ENCODE measurements at places on chromosomes 2 and 18.

DNA sequence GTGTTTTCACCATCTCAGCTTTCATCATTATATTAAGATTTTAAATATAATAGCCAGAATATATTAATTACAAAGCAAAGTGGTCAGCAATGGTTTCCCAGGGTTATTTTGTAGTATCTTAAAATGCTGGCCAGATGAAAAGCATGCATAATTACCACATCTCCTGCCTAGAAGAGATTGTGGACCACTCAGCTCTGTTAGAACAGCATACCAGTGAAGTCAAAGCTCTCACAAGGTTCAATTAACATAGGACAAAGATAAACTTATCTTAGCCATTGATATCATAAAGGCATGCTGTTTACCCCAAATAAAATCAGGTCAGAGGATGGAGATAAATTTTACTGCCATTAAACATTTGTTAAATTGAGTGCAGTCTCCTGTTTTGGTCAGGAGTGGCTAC lies 19.3 kb upstream of the PDE1A start:
- DNase-seq, result no peak

DNA sequence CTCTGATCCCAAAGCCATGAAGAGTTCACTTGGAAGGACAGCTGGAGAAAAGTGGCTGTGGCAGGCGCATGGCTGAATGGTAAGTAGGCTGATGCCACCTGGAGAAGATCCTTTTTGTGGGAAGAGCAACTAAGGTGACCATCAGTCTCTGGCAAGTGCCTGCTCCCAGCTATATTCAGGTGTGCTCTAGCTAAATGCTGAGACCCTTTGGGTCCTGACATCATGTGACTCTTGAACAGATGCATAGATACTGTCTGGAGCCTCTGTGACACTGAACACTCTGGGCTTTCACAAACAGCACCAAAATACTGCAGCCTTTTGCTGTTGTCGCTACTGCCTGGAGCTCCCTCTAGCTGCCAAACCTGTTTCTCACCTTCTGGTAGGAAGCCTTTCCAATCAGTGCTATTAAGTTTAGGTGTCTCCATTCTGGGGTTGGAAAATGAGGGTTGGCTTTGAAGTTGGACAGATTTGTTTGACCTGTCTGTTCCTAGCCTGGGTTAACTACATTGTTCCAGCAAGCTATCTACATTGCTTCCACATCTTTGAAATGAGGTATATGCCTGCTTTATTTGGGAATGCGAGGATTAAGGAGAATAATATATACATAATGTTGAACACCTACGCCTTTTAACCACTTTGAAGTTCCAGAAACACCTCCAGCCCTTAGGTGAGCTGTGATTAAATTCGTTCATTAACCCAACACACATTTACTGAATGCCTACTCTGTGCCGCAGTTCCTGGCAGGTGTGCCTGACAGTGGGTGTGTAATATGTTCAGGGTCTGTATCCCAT lies 3.1 kb downstream of the EGR4 start:
- DNase-seq, result no peak

DNA sequence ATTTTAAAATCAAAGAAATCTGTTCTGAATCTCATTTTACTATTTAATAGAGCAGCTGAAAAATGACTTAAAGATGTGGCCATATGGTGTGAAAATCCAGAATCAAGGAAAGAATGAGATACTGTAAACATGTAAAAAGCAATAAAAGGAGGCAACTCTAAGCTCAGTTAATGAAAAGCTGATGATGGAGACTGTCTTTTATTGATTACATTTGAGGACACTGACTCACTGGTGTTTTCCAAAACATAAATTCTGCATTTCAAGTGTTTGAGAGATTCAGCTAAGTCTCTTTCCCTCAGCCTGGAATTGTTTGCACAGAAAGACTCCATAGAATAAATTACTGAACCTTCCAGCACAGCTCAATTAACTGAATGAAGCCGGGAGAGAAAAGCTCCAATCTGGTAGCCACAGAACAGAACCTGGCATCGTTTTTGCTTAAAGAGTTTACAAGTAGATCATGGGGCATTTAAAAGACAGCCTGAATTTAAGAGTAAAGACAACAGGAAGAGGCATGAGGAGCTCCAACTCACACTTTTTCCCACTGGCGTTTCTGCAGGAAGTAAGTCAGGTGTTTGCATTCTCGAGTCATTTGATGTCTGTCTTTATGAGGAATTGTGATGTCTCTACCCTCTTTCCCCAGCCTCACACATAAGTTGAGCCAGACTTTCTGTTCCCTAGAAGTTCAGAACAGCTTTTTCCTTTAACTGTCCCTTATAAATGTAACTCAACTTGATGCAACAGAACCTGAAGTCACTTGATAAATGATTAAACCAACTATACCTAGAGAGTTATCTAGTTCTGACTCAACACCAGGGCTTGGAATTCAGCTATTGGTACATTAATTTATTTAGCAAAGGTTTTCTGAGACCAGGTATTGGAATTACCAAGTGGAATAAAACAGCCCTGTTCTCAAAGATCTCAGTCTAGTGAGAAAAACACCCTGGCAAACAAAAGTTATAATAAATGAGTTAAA lies 53.3 kb downstream of the FTCDNL1 start:
- DNase-seq, result no peak

DNA sequence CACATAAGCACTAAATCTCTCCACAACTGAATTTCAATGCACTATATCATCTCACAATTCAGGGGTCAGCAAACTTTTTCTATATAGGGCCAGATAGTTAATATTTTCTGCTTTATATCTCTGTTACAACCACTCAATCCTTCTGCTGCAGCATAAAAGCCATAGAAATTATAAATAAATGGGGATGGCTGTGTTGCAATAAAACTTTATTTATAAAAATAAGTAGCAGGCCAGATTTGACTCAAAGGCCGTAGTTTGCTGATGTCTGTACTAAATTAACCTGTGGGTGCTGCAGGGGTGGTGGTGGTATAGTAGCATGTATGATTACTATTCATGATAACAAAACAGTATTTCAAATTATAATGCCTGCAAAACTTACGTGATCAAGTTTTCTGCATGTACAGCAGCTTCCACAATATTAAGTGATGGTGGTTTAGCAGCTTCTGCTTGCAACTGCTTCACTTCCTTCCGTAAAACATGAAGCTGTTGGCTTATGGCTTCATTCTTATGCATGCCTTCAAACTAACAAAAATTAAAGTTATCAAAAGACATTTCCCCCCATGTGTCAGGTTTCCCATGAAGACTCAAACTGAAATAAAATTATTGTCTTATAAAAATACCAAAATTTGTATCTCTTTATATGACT lies 64.1 kb downstream of the SIGLEC15 start:
- DNase-seq, result no peak

- peak; percentile 8 for DNase-seq
Observed at GRCh38 chr2:40130251-40130994, 321.5 kb downstream of the SLC8A1 start.

GRCh38 chr2:193141-193671 lies 70.6 kb downstream of the SH3YL1 start:
- peak; percentile 51 for DNase-seq

GRCh38 chr2:20427931-20428526 lies 18.8 kb upstream of the RHOB start:
- no peak for DNase-seq

DNA sequence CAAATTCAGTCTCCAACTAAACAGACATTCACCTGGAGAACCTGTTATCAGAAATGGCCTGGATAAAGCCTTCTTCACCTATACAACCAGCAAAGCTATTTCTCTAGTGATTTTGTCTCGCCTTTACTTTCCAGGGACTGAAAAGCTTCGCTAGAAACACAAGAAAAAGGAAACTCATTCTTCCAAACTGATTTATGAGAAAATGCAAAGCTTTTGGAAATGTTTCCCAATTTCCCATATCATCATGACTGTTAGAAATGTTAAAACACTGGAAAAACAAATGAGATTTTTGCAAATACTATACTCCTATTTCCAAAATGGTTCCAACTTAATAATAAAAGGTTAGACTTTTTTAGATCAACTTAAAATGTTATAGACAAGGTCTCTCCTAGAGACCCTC lies 218.7 kb downstream of the PAX3 start:
- no peak for DNase-seq

- no peak for DNase-seq
Observed at GRCh38 chr2:191946471-191947182, 99.7 kb upstream of the CAVIN2 start.

DNA sequence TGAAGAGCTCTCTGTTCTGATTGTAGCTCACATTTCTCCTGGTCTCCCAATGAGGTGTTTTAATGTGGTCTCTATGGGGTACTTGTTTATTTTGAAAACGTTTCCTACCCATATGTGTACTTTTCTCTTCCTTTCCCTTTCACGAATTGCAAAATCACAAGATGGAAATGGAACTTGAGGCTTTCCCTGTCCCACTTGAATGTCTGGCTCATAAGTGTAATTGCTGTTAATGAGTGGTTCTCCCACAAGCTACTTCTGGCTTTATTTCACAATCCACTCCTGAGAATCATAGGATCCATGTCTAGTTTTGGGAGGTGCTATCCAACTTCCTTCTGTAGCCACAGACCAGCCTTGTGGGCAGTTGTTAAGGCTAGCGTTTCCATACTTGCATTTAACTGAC lies 81.1 kb upstream of the CAVIN2 start:
- peak; percentile 27 for DNase-seq

- DNase-seq, result no peak
Observed at GRCh38 chr2:28101892-28102291, 211.4 kb downstream of the BABAM2 start.

DNA sequence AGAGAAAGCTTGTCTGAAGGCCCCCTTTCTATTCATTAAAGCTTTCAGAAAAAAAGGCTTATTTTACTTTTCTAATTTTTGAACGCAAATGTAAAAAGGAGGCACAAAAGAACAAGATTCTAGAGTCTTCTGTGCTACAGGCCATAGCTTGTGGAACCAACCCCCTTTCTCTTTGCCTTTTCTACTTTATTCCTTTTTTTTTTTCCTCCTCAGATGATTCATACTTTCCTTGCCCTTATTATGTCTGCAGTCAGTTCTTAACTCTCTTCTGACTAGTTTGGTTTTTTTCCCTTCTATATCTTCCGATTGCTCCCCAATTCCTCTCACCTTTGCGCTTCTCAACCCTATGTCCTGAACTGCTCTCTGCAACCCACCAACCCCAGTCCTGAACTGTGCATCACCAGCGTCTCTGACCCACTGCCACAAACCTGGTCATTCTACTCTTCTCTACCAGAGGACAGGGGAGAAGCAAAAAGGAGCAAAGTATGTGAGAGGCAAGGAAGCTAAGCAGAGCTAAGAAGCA lies 56.9 kb upstream of the WIPF1 start:
- DNase-seq, result peak; percentile 41

- no peak for DNase-seq
Observed at GRCh38 chr2:97844311-97844859, 131.0 kb downstream of the ZAP70 start.

DNA sequence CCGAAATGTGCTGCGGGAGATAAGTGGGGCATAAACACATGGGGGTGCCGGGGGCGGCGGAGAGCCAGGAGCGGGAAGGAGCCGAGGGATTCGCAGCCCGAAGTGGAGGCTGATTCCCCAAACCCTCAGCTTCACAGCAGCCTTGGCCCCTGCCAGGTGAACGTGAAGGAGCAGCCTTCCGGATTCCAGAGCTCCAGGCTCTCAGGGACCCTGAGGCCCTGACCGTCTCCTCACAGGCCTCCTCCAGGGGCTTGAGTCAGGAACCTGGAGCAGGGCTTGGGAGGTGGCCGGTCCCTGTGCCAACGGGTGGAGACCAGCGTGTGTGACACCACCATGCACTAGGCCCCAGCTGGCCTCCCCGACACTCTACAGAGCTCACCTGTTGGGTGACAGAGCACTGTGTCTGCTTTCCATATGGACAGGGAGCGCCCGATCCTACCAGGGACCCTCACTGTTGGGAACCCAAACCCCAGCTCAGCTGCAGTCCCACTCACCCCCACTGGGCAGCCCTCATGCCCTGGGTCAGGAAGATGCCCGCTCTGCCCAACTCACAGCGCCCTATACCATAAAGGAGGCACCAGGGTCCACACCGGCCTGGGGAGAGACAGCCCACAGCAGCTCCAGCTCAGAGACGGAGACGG lies 117.6 kb upstream of the OTOS start:
- no peak for DNase-seq

DNA sequence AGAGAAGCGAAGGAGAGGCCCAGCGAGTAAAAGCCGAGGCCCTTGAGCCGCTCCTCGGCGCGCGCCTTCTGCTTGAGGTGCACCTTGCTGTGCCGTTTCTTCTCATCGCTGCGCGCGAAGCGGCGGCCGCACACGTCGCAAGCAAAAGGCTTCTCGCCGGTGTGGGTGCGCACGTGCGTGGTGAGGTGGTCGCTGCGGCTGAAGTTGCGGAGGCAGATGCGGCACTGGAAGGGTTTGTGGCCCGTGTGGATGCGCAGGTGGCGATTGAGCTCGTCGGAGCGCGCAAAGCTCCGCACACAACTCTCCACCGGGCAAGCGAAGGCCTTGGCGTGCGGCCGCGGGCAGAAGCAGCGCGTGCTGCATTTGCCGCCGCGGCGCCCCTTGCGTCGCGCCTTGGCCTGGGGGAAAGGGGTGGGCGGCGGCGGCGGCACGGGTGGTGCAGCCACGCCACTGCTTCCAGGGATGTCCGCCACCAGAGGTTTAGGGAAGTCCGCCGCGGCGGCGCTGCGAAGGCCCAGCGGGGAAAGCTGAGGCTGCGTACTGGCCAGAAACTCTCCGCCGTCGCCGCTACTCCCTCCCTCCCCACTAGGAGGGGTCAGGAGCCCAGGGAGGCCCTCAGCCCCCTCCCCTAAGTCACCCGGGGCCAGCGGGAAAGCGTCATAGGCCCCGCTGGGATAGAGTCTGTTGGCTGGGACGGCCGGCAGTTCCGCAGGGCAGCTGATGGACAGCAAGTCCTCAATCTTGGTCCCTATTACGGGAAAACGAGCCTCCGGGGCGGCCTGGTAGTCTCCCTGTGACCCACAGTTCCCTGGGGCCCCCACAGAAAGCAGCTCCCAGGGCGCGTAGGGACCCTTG lies 1.7 kb downstream of the EGR4 start:
- no peak for DNase-seq

DNA sequence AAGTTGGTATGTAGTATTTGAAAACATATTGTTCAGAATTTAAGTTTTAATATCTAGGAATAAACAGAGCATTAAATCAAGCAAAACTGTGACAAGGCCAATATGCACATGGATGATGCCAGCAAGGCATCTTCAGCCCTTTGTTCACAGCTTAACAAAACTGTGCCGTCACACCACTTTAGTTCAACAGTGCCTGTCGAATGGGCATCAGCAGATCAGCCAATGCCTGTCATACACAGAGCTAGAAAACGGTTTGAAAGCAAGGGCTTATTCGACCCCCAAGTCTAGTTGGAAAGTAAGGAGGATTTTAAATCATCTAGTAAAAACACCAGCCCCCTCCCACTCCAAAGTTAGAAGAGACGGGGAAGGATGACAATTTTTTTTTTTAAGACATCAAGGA lies 16.7 kb downstream of the ZEB2 start:
- DNase-seq, result no peak

DNA sequence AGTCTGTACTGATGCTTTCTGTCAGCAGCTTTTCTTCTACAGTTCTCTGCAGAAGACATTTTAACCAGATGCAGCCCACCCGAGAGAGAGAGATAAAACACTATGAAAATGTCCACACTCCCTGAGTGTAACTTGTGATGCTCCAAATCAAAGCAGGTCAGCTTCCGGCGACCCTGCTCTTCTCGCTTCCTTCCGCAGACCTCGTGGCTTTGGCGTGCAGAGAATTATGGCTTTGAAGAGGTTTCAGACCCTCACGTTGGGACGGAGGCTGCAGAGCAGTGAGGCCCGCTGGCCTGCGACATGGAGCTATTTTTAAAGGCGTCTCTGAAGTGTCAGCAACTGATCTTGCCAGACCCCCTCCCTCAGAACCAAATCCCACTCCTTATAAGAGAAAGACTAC lies 41.8 kb downstream of the TMEM163 start:
- no peak for DNase-seq

- no peak for DNase-seq
Observed at GRCh38 chr2:216903470-216903869, 43.6 kb upstream of the TNP1 start.

GRCh38 chr2:128452536-128453530 lies 134.2 kb upstream of the HS6ST1 start:
- DNase-seq, result no peak
